ENCODE measurements at places on chromosomes 12 and 14.

GRCh38 chr12:59820594-59821011, 224.8 kb downstream of the SLC16A7 start:
- DNase-seq, result peak; percentile 84

GRCh38 chr12:111259231-111259630, 109.7 kb downstream of the PHETA1 start:
- DNase-seq, result no peak

GRCh38 chr12:57521525-57522010, 1.1 kb upstream of the MBD6 start:
- no peak for DNase-seq

GRCh38 chr12:80032946-80033345, 66.4 kb upstream of the OTOGL start:
- DNase-seq, result no peak

DNA sequence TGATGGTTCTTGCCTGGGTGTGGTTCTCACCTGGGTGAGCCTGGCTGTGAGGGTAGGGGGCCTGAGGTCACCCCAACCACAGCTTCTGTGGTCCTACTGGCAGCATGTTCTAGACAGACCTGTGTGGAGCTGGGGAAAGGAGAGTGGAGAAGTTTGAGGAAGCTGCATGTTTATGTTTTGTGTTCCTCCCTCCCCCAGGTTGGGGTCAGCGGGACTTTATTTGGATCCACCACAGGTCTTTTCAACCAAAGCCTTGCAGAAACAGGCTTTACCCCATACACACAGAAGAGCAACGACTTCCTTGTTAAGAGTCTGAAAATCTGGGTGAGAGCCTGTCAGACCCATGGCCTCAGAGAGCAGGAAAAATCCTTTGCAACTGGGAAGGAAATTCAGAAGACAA, 5.6 kb downstream of the CD9 start:
- DNase-seq, result no peak

DNA sequence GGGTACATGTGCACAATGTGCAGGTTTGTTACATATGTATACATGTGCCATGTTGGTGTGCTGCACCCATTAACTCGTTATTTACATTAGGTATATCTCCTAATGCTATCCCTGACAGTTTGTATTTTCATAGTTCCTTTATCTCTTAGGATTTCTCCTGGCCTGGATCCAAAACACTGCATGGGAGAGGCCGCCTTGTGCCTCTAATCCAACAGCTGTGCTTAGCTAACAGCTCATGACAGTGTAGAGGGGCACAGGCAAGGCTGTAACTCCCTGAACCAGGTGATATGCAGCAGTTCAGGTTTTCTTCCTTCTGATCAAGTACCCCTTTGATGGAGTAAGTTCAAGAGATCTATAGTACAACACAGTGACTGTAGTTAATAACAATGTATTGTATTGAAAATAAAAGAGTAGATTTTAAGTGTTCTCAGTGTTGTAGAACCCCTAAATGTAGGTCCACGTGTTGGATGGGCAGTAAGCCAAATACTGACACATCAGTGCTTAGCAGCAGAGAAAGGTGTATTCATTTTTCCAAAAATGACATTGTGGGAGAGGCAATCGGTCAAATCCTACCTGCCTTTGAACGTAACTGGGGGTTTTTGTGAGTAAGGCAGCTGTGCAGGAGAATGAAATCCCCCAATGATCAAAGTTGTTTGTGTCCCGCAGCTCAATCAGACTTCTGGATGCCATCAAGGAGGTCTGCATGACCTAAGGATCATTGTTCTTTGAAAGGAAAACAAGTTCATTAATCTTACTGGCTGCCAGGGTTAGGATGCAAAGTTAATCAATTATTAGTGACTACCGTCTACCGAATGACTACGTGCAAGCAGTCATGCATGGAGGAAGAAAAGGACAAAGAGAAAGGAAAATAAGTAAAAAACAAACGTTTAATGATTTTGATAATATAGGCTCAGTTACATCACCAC, 89.3 kb upstream of the FGD4 start:
- DNase-seq, result no peak

- no peak for DNase-seq
These were observed 64.0 kb downstream of the MYF5 start for GRCh38 chr12:80780746-80781145.

- DNase-seq, result no peak
These were observed 53.4 kb downstream of the RCOR1 start for GRCh38 chr14:102645746-102646440.

- no peak for DNase-seq
These were observed 14.3 kb upstream of the DHRS7 start for GRCh38 chr14:60179431-60179869.

DNA sequence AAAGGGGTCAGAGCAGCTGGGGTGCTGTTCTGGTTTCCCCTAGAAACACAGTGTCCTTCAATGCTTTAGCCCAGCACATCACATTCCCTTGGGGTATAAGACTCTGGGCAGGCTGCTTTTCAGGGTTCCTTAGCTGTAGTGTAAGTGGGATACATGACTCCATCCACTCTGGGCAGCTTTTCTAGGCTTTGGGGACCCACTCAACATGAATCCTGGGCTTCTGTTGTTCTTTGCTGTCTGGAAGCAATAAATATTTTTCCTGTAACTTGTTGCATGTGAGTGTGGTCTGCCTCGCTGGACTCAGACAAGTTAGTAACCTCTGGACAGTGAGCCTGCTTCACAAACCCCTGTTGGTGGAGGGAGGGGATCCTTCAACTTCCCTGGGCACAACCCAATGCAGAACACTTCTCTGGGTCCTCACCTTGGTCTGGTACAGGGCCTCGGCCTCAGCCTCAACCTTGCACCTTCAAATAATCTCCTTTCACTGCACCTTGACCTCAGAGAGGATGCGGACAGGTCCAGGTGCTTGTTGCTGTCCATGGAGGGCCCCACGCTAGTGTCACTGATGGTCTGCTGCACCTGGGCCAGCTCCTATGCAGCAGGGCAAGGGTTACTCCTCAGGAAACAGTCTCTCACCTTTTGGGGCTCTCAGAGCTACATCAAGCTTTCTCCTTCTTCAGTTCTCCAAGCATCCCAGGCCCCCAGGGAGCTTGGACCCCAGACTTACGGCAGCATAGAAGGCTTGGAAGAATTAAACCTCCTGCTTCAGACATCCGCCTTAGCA, 13.5 kb upstream of the KRT73 start:
- no peak for DNase-seq

DNA sequence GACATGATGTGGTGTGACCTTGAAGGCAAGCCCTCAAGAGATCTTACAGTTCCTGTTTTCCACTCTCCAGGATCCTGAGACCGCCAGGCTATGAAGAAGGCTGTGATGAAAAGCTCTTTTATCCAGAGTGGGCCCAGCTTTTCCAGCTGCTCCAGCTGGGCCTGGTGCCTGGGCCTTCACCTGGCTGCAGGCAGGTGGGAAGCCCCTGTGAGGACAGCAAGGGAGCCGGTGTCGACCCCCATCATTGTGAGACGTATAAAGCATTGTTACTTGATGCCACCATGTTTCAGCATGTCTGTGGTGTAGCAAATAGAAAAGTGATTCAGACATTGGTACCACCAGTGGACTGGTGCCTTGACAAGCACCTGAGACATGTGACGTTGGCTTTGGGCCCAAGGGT, 190.2 kb downstream of the KIF26A start:
- DNase-seq, result no peak

- no peak for DNase-seq
These were observed 22.0 kb upstream of the LRIG3 start for GRCh38 chr12:58942345-58942744.

GRCh38 chr12:132075714-132076553, 68.2 kb downstream of the DDX51 start:
- no peak for DNase-seq

- DNase-seq, result no peak
These were observed 15.2 kb downstream of the GUCY2C start for GRCh38 chr12:14681190-14681589.

DNA sequence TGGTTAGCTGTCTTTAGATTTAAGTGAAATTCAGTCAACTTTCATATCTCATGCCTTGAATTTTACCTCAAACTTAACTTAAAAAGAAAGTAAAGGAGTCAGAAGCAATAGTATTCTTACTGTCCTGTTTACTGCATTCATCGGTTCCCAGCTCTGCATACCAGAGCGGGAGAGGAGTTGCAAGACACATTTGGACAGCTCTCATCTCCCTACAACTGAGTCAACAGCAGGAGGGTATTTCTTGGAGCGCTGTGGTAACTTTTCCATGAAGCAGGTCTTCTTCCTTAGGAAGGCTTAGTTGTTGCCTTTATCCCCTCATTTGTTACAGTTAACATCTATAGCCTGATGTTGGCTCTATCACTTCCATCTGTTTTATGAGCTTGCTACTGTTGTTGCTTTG, 65.1 kb downstream of the TRMT5 start:
- no peak for DNase-seq

- no peak for DNase-seq
These were observed 179.4 kb downstream of the CRADD start for GRCh38 chr12:93856611-93857010.

GRCh38 chr12:112971248-112971647, 7.1 kb upstream of the OAS2 start:
- DNase-seq, result no peak
